ENCODE measurements at places on chromosomes 7 and 10. TPM values are rescaled to one million over a fixed set of nuclear protein-coding genes. Genes with fewer than 3 reads are reported as not detected.

GRCh38 chr10:44070282-44070681 is 314.6 kb downstream of the CXCL12 start:
- no peak for DNase-seq

- no peak for DNase-seq
Measured at GRCh38 chr10:34109495-34109894, 705.6 kb downstream of the PARD3 start.

GRCh38 chr7:28560767-28561166 is 148.4 kb downstream of the CREB5 start:
- no peak for DNase-seq

DNA sequence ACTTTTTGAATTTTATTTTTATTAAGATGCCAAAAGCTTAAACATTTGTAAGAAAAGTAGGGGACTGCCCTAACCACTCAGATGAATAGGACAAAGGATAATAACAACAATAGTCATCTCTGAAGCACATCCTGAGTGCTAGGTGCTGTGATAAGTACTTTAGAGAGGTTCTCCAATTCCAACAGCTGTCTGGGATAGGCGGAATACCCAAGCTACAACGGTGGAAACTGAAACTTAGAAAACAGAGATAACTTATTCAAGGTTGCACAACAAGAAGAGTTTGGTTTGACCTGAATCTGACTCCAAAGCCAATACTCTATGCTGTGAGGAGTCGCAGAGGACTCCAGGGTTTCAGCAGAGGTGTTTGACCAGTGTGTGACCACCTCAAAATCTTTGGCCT is 2.0 kb downstream of the RTKN2 start:
- DNase-seq = no peak

GRCh38 chr10:48193556-48193955 is 80.9 kb downstream of the FRMPD2 start:
- no peak for DNase-seq

DNA sequence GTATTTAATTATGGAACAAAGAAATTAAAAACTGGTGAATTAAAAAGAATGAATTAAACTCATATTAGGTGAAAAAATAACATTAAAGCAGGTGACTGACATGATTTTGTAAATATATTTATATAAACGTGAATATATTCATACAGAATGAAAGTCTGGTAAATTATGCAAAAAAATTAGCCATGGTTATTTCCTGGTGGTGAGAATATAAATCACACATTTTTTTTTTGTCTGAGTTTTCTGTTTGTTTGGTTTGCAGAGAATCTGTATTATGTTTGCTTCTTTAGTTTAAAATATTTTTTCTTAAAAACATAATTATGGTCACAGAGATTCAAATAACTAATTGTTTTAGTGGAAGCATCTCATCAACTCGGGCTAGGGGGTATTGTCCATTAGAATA is 73.0 kb upstream of the CSTF2T start:
- DNase-seq = no peak

- no peak for DNase-seq
Measured at GRCh38 chr10:127320176-127320575, 123.8 kb upstream of the INSYN2A start.

DNA sequence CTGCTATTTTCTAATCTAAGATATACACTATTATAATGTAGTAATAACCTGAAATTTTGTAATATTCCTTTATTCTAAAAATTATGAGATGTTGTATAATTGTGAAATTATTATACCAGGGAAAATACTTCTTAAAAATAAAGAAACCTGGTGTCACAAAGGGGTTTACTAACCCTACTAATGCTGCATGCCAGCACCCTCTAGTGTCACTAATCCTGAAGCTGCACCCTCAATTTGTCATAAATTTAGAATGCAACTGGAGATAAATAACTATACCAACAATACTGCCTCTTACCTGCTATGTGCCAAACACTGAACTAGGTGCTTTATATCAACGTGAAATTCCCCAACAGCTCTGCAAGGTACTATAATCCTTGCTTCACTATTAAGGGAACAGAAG is 30.8 kb downstream of the TM9SF3 start:
- no peak for DNase-seq

DNA sequence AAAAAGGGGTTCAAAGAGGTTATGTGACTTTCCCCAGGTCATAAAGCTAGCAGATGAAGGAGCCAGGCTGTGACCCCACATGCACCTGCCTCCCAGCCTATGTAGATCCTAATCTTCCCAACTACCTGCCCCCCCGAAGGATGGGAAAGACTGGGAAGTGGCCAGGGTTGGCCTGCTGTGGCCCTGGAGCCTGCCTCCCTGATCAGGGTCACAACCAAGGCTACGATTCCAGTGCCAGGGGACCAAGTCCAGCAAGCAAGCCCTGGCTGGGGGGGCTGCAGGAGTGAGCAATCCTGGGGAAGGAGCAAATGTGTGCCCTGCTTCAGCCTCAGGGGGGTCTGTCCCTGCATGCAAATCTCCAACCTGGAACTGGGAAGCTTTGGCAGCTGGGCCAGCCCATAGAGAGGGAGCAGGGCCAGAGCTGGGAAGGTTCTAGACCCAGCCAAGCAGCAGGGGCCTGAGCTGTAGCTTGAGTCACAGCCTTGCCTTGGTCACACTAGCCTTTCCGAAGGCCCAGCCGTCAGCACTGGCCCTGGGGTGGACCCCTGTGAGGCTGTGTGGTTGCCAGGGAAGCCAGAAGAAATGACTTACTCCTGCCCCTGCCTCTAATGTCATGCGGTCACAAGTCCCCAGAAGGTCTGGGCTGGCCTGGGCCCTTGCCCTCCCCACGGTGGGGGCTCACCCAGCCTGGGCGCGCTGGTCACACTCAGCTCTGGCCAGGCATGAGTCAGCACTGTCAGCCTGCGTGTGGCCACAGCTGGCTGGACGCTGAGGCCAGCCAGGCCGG is 96.4 kb upstream of the ZMIZ1 start:
- no peak for DNase-seq

DNA sequence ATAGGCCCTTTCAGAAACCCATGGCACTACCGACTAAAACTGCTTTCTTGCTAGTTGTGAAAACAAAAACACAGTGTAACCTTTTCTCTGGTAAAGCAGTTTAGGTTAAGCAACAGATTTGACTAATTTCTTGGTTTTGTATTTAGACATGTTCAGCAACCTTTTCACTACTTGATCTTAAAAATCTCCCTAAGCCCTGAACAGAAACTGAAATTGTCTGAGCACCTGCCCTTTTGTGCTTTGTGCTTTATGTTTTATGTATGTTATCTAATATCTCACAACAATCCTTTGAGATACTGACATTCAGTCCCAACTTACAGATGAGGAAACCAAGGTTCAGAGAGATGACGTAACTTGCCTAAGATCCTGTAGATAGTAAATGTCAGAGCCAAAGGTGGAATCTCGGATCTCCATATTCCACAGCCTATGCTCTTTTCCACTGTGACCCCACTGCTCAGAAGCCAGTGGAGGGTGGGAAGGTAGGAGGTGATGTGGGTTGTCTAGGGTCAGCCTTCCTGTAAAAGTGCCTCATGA is 146.6 kb downstream of the LCOR start:
- no peak for DNase-seq

The C10orf53 gene
- total RNA-seq = not detected

The RTKN2 gene
- total RNA-seq = 0.06 TPM

The C10orf105 gene
- total RNA-seq = 0.22 TPM

The IDI2 gene
- not detected for total RNA-seq

The NAT16 gene
- not detected for total RNA-seq

The GIMAP2 gene
- 12.5 TPM for total RNA-seq
